ENCODE measurements at places on chromosomes 5 and 9. TPM values are rescaled to one million over a fixed set of nuclear protein-coding genes. Genes with fewer than 3 reads are reported as not detected.

GRCh38 chr9:83062651-83063527 is at the start of gene RASEF:
RASEF (minus strand) TSS chr9:83063142; CDS start chr9:83062867, 275 bp downstream.
- DNase-seq = peak; percentile 78

GRCh38 chr9:4980086-4980727 is 4.9 kb upstream of the JAK2 start:
- DNase-seq = no peak

DNA sequence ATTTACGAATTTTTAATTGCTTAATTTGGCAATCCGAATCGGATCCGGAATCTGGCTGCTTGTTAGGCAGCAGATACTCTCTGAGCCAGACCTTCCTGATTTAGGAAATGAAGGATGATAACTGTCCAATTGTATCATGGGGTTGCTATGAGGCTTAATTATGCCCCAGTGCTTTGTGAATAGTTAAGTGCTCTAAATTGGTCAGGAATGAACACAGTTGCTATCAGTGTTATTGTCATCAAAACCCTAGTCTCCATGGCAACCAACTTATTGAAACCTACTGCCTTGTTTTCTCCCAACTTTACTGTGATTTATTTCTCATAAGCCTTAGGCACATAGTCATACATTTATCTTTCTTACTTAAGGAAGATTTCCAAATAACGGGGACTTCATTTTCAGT is 47.9 kb downstream of the MAMDC2 start:
- peak; percentile 13 for DNase-seq

GRCh38 chr5:156241266-156241665 is 85.7 kb upstream of the SGCD start:
- no peak for DNase-seq

- DNase-seq = no peak
Measured at GRCh38 chr5:75524071-75524470, 12.4 kb downstream of the POLK start.

DNA sequence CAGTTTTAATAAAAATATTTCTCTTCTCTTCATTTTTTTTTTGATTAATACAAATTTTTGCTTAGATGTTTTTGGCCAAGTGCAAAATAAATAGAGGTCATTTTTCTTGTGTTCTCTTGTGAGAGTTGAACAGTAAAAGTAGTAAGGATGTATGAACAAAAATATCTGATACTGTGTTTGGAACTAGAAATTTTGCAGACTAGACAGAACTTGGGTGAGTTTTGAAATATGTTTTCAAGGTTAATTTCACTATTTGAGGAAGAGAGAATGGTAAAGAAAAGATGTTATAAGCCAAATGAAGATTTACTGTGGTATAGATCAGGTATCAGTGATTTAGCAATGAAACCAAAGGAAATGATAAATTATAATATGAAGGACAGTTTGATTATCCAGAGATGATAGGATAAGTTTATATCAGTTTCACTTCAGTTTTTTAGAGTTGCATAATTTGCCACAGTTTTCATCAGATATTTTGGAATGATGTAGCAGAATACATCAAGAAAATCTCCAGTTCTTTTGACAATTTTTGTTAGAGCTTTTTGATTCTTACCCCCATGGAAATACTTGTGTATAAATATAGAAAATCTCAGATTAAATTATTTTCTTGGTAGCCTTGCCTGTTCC is 147.9 kb upstream of the VCAN start:
- DNase-seq = no peak

GRCh38 chr9:134909511-134910481 is 7.9 kb downstream of the FCN1 start:
- no peak for DNase-seq

DNA sequence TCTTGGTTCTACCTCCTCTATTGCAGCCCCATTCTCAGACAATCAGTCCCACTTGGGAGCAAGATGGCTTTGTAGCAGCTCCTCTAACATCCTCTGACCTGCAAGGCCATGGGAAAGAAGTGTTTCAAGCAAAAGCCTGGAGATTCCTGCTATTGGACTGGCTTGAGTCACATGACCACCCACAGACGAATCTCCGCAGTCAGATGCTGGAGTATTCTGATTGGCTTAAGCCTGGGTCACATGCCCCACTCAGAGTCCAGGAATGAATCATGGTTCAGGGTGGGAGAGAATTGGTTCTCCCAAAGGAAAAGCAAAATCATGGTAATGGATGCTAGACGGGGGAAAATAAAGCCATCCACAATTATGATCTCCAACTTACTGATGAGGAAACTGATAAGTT is 22.6 kb upstream of the LMX1B start:
- no peak for DNase-seq

- no peak for DNase-seq
Measured at GRCh38 chr9:133403766-133404453, 13.9 kb downstream of the REXO4 start.

DNA sequence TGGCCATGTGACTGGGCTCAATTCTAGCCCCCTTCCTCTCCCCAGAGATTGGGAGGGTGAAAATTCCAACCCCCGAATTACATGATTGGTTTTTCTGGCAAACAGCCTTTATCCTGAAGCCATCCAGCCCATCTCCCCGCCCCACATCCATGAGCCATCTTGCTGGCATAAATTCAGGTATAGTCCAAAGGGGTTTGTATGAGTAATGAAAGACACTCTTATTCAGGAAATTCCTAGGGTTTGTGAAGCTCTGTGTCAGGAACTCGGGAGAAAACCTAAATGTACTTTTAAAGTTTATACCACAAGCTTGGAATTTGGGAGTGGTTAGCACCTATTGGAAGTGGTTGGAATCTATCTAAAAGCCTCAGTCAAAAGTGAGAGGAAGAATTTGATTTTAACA is 80.6 kb upstream of the SIMC1 start:
- no peak for DNase-seq

DNA sequence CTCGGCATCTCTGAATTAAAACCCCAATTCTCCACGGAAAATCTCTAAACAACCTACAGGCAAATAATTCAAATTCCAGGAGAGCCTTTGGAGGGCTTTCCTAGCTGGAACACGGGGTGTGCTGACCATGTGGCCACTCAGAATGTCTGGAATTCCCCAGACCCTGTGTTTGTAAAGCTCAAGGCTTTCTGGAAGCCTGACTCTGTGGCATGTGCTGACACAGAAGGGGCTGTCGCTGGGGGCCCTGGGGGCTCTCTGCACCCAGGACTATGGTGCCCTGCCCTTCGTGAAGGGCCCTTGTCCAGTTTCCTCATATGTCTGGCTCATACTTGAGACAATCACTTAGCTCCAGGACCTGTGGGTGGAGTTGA is 29.0 kb upstream of the BOD1 start:
- peak; percentile 57 for DNase-seq

DNA sequence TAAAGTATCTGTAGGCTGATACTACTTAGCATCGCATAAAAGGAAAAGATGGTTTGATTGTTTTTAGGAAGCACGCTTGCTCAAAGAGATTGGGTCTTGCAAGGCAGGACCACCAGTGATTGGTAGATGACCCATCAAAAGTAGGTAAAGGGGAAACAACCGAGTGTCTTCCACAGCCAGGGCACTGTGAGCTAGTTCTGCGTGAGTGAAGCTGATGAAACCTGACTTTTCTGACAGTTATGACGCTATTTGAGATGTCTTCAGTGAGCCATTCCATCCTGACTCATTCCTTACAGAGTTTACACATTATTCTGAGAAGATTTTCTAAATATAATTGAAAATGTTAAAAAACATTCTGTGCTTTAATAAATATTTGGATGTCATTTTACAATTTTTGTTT is 49.7 kb downstream of the BASP1 start:
- no peak for DNase-seq

DNA sequence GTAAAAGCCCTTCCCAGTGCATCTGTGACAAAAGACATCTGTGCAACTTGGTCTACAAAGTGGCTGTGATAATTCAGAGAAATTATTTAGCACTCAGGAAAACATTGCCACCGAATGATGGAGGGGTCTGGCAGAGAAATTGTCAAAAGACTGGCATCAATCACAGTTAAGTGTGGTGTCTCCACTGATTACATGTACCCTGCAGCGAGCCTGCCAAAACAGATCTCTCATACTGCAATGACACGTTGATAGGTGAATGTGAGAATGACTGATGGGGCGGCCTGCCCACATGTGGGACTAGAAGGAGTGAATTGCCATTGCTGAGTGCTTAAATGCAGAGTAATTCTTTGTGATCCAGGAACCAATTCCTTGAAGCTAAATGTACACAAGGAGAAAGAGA is 136.4 kb upstream of the PCSK5 start:
- DNase-seq = no peak

GRCh38 chr5:179955630-179956029 is 47.9 kb upstream of the TBC1D9B start:
- DNase-seq = no peak

DNA sequence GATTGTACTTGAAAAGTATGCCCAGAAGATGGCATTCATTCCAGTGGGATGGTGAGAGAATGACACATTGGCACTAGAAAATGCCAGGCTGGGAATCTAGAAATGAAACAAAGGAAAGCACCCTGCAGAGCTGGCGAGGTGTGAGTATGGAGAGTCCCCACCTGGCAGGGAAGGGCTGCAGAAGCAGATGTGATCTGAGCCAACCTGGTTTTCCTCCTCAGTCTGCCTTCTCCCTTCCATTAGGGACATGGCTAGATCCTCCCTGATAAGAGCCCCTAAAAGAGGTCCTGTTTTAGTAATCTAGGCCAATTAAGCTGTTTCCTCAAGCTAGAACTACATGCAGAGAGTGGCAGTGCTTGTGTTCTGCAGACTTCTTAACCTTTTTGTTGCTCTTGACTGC is 24.7 kb upstream of the TNFSF15 start:
- DNase-seq = no peak

DNA sequence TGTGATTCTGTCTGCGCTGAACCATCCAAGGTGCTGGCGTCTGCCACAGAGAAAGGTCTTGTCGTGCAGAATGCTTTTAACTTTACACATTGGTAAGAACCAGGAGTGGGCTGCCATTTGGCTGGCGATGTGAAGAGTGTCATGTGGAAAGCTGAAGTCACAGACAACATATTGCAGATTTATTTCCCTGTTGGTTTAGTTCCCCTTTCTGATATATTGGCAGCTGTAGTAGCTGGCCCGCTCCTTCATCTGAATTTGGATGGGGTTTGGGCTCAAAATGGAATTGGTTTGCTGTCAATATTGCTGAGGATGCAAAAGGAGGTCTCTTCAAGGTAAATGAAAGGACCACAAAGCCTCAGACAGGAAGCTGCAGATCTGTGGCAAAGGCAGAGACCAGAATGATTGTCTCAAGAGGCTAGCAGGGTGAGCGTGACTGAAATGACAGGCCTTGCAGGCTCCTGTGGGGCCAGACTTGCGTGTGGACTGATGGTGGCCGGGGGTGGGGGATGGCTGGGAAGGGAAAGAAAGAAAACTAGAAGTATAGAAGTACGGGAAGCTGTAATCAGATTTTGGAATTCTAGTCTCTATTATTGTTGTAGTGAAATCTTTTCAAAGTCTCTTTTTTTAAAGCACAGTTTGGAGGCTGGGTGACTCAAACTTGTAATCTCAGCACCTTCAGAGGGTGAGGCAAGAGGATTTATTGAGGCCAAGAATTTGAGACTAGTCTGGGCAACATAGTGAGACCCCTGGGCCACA is 25.1 kb upstream of the CD180 start:
- no peak for DNase-seq

- DNase-seq = peak; percentile 19
Measured at GRCh38 chr5:167557359-167557758, 734.1 kb upstream of the WWC1 start.

DNA sequence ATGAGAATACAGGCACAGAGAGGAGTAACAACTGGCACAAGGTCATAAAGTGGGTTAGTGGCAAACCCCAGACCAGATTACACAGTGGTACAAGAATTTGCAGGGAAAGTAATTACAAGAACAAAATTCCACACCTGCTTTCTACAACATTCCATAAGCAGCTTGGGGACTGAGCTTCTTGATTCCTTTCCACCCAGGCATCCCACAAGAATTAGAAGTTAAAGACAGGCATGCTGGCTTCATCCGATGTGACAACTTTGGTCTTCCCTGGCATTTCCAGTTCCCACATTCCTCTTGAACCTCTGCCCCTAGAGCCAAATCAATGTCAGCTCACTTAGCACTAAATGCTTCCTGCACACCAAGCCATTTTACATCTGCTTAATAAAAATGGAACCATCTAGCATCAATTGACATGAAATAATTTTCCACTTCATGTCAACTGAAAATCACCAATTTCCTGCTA is 435.8 kb upstream of the PAPPA start:
- no peak for DNase-seq

DNA sequence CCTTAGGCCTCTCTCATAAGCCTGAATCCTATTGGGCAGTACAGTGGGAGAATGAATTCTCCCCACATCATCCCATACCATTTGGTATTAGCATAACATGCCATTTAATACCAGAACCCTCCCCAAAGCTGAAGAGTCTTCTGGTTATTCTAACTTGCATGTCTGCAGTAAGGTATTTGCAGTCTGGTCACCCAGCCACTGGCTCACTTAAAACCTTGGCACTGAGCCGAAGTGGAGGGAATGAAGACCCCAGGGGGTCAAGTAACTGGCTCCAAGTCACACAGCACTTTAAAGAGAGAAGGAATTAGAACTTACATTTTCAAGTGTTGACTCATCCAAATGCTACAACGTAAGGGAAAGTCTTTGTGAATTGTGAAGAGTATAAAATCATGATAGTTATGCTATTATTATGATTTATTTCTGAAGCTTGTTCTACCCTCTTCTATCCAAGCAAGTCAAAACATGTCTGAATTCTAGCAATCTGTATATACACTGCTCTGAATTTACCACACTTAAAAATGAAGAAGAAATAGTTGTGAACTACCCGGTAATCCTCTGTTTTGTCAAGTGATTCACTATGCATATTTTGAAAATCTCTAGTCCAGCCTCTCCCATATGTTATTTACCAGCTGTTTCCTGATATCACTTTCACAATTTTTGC is 28.5 kb downstream of the GLRA1 start:
- DNase-seq = peak; percentile 26

DNA sequence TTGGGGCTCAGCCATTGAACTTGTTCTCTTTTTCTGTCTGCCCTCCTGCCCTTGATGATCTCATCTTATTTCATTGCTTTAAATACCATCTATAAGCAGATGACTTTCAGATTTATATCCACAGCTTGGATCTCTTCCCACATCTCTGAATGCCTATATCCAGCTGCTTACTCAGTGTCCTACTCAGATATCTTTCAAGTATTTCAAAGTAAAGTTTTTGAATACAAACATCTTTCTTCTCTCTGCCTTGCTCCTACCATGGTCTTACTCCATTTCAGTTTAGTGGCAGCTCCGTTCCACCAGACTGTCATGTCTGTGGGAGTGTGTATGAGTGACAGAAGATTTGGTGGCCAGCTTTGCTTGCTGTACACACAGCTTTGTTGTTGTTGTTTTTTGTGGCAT is 59.7 kb downstream of the ERBIN start:
- DNase-seq = peak; percentile 65

- no peak for DNase-seq
Measured at GRCh38 chr5:128422612-128423011, 115.4 kb downstream of the FBN2 start.

- no peak for DNase-seq
Measured at GRCh38 chr5:136619556-136619955, 254.2 kb upstream of the TRPC7 start.

Gene IL13
- polyA plus RNA-seq = 0.14 TPM

Gene CFAP77
- 4.9 TPM for polyA plus RNA-seq

Gene FGF10
- polyA plus RNA-seq = 1.3 TPM

Gene HACD4
- 2.7 TPM for polyA plus RNA-seq
